Midbrain (tissue), 1 donor: ENCODE measurements at places on chromosomes 1 and 21.

DNA sequence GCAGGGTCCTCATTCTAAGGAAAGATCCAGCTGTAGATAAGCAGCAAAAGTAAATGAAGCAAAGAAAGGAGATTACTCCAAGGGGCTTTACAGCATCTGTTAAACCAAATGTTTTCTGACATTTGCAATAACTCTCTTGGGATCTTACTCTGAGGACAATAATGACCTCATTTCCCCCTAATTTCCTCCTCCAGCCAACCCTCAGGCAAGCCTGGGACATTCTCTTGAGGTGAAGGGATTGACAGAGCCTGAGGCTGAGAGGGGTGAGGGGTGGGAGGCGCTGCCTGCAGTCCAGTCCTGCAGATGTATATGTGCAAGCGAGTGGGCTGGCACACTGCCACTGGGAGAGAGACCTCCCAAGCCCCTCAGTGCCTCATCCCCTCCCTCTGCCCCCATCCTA is 40.5 kb upstream of the NEK2 start:
- DNase-seq: no peak

DNA sequence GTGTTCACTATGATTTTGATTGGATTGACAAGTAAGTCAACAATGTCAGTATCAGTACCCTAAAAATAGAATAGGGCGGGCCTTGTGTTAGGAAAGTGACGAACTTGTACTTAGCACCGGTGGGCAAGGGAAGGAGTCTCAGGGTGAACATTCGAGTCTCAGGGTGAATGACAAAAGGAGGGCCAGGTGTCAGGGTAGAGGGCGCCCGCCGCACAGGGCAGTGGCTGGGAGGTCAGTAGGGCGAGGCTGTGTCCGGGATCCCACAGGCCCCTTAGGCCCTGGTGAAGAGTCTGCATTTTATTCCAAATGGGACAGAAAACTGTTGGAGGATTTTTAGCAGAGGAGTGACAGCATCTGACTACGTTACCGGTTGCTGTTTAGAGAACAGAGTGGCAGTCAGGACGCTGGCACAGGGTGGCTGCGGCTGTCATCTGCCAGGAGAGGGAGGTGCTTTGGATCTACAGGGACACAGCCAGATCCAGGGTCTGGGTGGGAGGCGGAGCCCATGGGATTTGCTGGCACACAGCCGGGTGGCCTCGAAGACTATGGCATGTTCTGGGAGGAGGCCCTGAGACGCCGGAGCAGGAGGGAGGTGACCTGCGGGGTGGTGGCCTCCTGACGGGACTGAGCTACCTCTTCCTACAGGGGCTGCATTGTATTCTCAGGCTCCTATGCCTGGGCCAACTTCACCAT is 11.0 kb downstream of the AGTRAP start:
- DNase-seq: no peak

GRCh38 chr1:147611021-147611426 is 59.3 kb downstream of the ACP6 start:
- no peak for DNase-seq

DNA sequence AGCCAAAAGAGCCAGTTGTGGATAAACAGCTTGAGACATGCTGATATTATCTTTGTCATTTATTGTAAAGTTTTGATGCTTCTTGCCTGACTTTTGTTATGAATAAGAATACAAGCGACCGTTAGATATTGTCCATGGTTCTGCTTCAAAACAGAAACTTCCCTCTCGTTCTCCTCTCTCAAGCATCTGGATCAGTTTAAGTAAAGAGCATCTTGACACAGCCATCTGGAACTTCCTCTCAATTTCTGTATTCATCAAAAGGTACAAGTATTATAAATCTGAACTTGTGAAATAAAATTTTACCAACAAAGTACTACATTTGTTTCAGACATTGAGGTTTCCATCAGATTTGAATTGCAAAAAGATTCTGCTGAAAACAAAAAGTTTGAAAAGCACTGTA is 36.4 kb upstream of the CLDN14 start:
- no peak for DNase-seq

- no peak for DNase-seq
These were observed 19.3 kb downstream of the AHCYL1 start for GRCh38 chr1:110003747-110004428.

- DNase-seq: no peak
These were observed 13.3 kb downstream of the TRPM2 start for GRCh38 chr21:44366586-44367211.

GRCh38 chr21:46431884-46432488 is 26.7 kb upstream of the DIP2A start:
- peak; percentile 31 for DNase-seq

- no peak for DNase-seq
These were observed 66.6 kb upstream of the TIAM1 start for GRCh38 chr21:31410499-31411131.

DNA sequence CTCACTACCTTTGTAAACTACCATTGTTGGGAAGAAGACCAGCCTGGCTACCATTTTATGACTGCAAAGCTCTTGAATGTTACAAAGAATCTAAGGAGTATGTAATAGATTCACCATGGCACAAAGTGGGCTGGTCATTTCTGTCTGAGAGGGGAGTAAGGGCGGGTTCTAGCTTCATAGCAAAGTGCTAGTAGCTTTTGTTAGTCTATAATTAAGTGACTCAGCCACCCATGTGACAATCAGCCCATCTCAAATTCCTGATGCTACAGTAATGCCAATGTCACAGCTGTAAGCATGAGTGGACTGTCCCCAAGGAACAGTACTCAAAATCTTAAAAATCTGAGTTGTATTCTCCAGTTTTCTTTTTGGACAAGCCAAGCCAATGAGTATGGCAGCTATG is 15.4 kb upstream of the OTUD3 start:
- DNase-seq: no peak

GRCh38 chr1:53134042-53134485 is 8.4 kb downstream of the SLC1A7 start:
- no peak for DNase-seq

DNA sequence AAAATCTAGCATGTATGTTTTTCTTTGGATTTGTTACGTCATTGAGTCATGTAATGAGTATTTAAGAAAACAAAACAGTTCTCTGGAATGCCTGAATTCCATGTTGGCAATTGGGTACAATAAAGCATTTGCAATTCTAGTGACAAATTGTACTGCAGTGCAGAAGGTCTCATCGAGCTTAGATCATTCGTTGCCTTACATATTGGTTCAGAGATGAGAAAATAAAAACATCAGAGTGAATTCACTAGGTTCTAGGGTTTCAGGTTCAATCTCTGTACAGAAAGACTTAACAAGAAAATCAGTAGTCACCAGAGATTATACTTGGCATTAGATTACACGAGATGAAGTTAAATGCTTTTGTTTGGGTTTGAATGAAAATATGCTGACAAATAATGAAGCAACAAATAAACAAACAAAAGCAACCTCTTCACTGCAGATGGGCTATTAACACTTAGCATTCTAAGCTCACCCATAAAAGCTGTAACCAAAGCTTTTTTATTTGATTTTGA is 124.7 kb downstream of the RYR2 start:
- no peak for DNase-seq

- DNase-seq: no peak
These were observed 31.6 kb upstream of the PADI6 start for GRCh38 chr1:17340358-17340757.

DNA sequence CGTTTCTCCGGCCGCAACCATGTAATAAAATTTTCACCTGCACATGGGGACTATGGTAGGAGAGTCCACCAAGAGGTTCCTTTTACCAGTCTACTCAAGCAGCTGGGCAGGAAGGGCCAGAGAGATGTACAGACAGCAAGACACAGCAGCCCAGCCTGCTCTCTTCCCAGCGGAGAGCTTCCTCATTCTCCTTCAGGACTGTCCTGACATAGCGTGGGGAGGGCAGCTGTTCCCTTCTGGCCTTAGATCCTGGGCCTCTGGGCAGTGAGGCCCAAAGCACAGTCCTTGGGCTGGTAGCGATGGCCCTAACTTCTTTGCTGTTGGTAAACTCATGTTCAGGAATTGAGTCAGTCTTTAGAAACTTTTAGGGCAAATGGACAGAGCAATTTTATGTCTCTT is 89.1 kb downstream of the BCAR3 start:
- DNase-seq: no peak

GRCh38 chr1:92709738-92710137 is 75.2 kb downstream of the EVI5 start:
- DNase-seq: no peak

DNA sequence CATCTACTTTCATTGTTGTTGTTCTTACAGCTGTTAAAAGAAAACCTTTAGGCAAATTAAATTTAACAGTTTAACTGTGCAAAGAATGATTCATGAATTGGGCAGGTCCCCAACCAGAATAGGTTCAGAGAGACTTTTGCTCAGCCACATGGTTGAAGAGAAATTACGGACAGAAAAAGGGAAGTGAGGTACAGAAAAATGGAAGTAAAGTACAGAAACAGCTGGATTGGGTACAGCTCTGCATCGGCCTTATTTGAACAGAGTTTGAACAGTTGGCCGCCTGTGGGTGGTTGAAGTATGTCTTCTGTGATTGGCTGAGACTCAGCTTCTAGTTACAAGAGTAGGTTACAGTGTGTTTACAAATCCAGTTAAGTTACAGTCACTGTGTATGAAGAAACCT is 210.1 kb downstream of the FGGY start:
- no peak for DNase-seq

- DNase-seq: no peak
These were observed 59.0 kb downstream of the S100B start for GRCh38 chr21:46545911-46546310.

DNA sequence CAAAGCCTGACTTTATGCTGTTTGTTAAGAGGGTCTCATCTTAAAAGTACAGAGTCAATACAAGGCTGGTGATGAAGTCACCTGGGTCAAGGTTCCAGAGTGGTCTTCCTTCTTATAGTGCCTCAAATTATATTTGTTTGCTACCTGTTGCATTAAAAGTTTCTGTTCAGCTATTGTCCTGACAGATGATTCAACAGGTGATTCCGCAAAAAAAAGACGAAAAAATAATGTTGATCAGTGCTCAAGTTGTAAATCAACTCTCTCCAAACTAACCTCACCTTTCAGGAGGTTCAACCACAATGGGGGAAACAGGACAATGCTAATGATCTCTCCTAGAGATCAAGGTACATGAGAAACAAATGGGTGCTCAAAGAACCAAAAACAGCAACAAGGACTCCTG is 35.7 kb downstream of the HSF2BP start:
- DNase-seq: no peak

DNA sequence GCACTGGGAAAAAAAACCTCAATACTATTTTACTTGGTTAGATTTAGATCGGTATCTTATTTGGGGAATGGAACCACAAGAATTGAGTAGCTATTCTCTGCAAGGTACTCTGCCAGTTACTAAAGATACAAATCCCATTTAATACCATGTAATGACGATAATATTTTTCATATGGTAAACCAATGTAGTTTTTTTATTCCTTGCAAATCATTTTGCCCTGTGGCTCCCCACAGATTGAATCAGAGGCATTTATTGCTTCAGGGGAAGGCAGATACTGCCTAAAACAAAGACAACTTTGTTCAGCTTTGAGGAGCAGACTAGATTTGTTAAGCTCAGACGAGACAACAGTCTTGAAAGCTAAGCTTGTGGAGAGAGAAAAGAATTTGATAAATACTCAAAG is 226.7 kb upstream of the RUNX1 start:
- DNase-seq: no peak
